ENCODE measurements at places on chromosomes 11 and 22.

DNA sequence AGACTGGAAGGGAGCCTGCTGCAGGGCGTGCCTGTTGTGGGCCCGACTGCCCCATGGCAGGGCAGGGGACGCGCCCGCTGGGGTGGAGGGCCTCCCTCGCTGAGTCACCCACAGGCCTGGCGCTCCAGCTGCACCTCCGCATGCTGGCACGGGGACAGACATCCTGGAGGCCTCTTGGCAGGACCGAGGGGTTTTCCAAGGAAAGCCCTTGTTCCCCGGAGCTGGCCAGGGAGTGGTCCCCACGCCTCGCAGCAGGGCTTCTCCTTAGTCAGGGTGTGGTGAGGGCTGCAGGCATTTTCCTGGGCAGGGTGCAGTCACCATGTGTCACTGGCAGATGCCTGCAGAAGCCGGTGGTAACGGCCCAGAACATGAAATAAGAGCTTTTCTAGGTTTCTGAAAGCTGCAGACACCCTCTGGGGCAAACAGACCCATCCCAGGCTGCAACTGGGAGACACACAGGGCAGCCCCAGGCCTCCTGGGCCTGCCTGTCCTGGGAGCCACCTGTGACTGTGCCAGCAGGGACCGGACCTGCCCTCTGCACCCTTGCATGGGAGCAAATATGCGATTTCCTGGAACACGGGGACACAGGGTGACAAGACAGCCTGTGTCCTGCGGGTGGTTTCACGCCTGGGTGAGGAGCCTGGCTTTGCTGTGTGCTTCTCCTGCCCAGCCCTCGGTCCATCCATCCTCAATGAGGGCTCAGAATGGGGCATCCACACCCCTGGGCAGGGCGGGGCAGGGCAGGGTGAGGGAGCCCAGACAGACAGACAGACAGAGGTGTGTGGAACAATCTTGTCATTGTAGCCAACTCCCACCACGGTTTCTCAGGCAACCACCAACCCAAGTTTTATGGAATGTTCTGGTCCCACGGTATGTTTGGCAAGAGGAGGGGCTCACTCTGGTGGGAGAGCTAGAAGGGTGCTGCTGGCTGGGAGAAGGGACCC is 43.2 kb upstream of the FADD start:
- no peak for DNase-seq

- no peak for DNase-seq
Observed at GRCh38 chr22:17493419-17493981, 69.8 kb upstream of the SLC25A18 start.

- DNase-seq: no peak
Observed at GRCh38 chr11:30567120-30567519, 19.0 kb downstream of the MPPED2 start.

DNA sequence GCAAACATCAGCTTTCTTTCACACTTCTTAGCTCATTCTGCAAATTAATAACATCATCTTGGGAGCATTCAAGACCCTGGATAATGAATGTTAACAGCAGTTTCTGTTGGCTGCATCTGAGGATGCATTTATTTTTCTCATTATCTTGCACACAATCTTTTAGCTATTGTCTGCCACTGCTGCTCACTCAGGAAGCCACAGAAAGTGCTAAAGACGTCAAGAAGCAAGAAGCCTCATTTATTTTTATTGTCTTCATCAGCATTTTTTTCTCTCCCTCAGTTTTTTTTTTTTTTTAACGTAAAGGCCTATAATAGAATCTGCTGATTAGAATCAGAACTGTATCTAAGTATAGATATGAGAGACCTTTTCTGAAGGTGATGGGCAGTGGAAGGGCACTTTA is 1339.4 kb downstream of the FAM181B start:
- DNase-seq: no peak

GRCh38 chr22:46354176-46354992 is 18.9 kb downstream of the TRMU start:
- DNase-seq: no peak

GRCh38 chr11:117840881-117841550 is 16.5 kb upstream of the FXYD2 start:
- DNase-seq: no peak

- no peak for DNase-seq
Observed at GRCh38 chr11:104679258-104679657, 219.0 kb downstream of the CASP12 start.

- no peak for DNase-seq
Observed at GRCh38 chr11:38252620-38253019, 1654.6 kb upstream of the RAG2 start.

GRCh38 chr22:43392385-43392989 is 19.3 kb upstream of the MPPED1 start:
- DNase-seq: no peak

DNA sequence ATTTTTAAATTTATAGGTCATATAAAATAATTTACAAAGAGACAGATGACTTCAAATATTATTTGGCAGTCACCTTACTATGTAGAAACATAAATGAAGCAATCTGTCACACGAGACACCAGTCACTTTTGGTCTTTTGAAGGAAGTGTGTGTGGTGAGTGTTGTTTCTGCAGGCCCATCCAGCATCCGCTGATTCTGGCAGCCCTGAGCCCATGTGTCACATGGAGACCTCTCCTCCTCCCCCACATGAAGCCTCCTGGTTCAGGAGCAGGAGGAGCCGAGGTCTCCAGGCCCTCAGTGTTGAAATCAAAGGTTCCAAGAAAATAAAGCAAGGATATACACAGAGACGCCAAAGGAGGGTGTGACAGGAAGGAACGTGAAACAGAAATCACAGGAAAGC is 60.1 kb downstream of the ARFGAP3 start:
- DNase-seq: no peak
